ENCODE measurements at places on chromosomes 3 and 15. TPM values are rescaled to one million over a fixed set of nuclear protein-coding genes. Genes with fewer than 3 reads are reported as not detected.

DNA sequence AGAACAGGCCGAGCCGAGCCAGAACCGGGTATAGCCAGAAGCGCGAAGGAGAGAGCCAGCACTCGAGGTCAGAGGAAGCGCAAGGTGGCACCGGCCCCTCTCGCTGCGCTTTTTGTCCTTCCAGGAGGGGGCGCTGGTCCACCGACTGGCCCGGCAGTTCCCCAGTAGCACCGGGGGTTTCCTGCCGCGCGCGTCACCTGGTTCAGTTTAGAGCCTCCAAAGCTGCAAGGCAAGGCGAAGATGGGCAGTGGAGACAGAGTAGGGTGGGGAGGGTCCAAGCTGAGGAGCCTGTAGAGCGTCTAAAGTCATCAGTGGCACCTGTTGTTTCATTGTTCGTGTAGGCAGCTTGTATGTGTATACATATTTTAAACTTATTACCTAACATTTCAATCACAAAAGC lies 7.6 kb upstream of the NR2E3 start:
- DNase-seq, result peak; percentile 64

LACTB gene
- total RNA-seq, result 12.4 TPM

RBM5 gene
- total RNA-seq, result 257 TPM

DNA sequence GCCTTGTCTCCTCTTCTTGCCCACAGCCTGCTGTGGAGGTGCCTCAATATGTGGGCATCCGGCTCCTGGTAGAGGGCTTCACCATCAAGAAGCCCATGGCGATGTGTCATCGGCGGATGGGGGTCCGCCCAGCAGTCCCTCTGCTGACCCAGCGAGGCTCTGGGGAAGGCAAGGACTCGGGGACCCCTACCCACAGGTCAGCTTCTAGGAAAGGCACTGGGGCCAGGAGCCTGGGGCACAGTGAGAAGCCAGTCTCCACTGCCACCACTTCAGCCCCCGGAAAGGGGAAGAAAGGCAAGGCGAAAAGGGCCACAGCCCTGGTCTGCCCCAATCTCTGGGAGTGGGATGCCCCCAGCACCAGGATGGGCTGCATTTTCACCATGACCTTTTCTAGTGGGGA lies 10.7 kb downstream of the RPUSD3 start:
- no peak for DNase-seq

CASR gene
- total RNA-seq, result not detected

DNA sequence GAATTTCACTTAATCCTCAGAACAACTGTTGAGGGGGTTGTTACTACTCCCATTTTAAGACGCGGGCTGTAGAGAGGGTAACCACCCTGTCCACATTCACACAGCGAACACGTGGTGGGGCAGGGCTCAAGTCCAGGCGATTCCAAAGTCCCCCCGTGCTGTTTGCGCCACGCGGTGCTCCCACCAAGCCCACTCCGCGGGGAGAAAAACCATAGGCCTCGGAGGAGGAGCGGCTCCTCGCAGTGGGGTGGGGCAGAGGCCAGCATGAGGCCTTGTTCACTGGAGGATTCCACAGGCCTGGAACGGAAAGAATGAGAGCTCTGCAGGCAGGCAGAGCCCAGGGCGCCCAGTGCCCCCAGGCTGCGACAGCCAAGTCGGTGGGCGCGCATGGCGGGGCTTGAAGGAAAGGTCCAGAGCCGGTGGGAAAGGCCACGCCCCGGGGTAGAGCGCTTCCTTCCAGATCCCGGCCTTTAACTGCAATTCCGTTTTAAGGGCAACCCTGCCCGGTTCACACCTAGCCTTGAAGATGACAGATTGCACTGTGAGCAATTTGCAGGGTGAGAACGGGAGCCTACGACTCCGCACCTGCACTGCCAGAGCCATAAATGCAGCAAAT lies 161.8 kb upstream of the TBL1XR1 start:
- DNase-seq, result peak; percentile 65

- DNase-seq, result no peak
Measured at GRCh38 chr3:39668420-39668819, 141.0 kb upstream of the MYRIP start.

ONECUT1 gene
- total RNA-seq, result not detected

- no peak for DNase-seq
Measured at GRCh38 chr3:51773529-51774056, 5.4 kb downstream of the IQCF6 start.

DGKG gene
- total RNA-seq, result 0.19 TPM

All from activated naive CD8-positive, alpha-beta T cell treated with anti-CD3 and anti-CD28 coated beads, Interleukin-2, amount 10 ng/mL, durations not matched to agents 7 days and 5 days (primary cell).